ENCODE measurements at places on chromosomes 7 and 10.

DNA sequence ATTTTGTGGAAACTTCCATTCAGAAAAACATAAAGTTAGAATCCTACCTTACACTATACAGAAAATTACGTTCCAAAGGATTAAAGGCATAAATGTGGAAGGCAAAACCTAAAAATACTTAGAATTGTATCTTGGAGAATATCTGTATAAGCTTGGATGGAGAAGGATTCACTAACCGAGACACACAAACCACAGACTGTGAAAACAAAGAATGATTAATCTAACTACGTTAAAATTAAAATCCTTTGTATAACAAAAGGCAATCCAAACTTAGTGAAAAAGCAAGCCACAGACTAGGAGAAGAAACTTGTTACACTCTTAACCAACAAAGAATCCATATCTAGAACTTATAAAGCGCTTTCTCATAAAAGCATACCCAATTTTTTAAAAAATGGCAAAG is 678.8 kb downstream of the INHBA start:
- DNase-seq: no peak

DNA sequence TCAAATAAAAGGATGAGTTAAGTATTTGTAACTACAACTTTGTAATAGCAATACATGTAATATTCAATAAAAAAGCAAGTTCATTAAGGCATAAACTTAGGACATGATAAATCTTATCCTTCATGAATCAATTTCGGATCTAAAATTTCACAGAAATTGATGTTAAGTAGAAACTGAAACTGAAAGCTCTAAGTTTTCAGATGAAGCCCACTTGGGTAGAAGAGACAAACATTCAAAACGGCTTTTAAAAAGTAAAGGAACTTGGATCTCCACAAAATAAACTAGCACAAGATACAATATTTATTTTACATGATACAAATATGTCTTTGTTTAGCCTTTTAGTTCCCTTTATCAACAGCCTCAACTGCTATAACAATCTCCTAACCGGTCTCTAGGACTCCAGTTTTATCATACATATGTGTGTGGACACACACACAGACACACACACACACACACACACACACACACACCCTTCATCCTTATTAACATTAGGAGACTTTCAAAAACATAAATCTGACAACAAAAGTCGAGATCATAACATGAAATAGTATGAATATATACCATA is 83.7 kb downstream of the USP6NL start:
- DNase-seq: no peak

GRCh38 chr7:79403879-79404278 is 49.6 kb downstream of the MAGI2 start:
- DNase-seq: no peak

DNA sequence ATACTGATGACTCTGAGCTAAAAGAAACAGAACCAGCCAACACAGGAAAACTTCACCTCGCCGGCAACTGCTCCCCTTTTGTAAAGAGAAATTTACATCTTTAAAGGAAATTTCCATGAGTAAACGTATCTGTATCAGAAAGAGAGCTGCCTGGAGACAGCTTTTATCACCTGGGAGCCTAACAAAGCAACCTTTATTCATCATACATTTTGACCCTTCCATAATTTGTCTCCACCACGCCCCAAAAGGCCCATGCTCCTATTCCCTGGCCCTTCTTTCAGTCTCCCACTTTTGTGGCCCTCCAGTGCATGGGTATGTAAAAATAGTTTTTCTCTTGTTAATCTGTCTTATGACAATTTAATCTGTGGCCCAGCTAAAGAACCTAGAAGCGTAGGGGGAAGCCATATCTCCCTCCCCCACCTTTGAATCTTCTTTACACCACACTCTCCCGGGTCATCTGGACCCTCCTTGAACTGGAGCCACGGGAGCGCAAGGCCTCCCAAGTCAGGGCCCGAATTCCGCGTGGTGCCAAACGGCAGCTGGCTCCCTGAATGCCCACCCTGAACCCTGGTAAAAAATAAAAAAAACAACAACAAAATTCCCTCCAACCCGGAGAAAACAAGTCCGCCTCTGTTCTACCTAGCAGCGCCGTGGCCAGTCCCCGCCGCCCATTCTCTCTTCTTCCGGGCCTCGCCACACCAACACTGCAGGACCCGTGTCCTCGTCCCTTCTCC is 15.4 kb upstream of the FKBP9 start:
- no peak for DNase-seq

DNA sequence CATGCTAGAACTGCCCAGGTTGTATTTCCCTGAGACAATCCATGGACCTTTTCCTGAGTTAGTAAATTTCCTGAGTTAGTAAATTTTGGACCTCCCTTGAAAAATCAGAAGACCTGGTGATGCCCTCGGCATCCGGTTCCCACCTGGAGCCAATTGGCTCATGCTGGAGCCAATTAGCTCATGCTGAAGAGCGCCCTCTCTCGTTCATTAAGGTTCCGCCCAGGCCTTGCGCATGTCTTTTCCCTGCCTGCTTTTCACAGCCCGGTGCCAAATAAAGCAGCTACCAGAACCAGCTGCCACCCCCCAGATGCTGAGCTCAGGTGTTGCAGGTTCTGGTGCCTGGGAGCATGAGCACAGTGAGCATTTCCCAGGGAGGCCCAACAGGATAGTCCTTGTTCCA is 96.2 kb downstream of the APBB1IP start:
- DNase-seq: no peak

GRCh38 chr7:84021292-84021908 is 173.2 kb downstream of the SEMA3A start:
- DNase-seq: no peak

DNA sequence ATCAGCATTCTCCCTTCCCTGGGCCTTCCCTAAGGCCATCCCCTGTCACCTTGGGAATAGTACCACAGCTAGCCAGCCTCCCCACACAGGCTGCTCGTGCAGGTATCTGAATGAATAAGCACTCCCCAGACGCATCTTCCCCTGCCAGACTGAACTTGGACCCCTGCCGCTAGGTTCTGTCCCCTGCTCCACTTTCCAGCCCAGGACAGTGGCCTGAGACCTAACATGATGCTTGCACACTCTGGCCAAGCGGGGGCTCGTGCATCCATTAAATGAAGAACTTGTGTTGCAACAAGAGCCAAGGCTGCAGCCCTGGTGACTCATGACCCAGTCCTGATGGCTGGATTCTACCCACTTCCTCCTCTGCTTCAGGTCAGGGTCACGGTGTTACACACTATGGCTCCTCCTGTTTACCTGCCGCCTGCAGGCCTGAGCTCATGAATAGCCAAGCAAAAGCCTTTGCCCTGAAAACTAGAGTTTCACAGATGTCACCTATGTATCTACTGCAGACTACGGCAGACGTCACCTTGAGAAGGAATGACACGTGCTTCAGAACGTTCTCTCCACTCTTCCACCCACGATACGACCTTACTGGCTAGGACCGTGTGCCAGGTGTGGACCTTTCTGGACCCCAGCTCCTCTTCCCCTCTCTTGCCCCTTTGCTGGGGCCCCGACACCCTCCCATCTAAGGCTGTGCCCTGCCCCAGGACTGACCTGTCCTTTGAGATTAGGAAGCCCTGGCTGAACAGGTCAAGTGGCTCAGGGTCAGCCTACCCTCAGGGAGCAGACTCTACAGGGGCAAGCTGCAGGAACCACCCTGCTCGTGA is 6.5 kb downstream of the ASB13 start:
- DNase-seq: no peak

Measured in activated CD4-positive, CD25-positive, alpha-beta regulatory T cell treated with anti-CD3 and anti-CD28 coated beads, Interleukin-2, amount 50 U/mL, for 16 hours (primary cell).